ENCODE measurements at places on chromosomes 12 and 14.

GRCh38 chr12:96246926-96247505 lies 52.8 kb downstream of the ELK3 start:
- DNase-seq = no peak

GRCh38 chr14:60079723-60080122 lies 12.0 kb upstream of the PCNX4 start:
- no peak for DNase-seq

- no peak for DNase-seq
These were observed 534.2 kb downstream of the LRFN5 start for GRCh38 chr14:42140831-42141279.

GRCh38 chr12:130966443-130967030 lies 12.8 kb downstream of the ADGRD1 start:
- DNase-seq = no peak

DNA sequence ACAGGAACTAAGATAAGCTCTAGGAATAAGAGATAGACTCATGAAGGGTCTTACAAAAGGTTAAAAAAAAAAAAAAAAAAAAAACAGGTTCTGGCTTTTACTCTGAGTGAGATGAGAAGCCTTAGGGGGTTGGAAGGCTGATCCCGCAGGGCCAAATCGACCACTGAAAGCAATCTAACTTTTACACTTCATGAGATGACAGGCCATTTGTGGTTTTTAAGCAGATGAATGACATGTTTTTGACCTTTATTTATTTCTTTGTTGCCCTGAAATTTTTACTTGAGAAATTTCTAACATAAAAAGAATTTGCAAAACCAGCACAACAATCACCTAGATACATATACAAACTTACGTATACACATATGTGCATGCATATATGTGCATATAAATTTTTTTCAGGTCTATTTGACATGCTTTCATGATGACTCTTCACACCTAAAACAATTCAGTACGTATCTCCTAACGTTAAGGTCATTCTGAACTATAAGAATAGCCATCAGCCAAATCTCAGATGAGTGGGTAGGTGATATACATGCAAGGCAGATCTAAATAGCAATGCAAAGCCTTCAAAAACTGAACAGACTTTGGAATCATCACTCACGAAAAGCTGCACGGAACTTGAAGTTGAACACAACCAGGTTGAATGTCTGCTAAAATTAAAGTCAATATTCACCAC lies 87.0 kb downstream of the R3HDM2 start:
- DNase-seq = no peak

- DNase-seq = peak; percentile 9
These were observed 630 bp downstream of the FOS start for GRCh38 chr14:75279153-75279762.

- DNase-seq = no peak
These were observed 133.4 kb downstream of the DICER1 start for GRCh38 chr14:95023886-95024285.

DNA sequence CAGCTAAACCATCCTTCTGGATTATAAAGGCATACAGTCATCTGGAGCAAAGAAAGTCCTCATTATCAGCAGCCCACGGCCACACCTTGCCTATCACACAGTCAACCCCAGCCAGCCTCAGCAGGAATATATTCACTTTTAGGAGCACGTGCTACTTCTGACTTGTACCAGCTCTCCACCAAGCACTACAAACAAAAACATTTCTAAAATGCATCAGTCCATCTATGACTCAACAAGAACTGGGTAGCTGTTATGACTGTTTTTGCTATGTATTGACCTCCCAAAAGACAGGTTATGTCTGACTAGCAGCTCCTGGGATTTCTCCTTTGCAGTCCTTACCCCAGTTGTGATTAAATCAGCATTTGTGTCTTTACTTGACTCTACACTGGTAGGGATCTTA lies 31.2 kb downstream of the NUAK1 start:
- no peak for DNase-seq

- no peak for DNase-seq
These were observed 104.6 kb downstream of the EFCAB11 start for GRCh38 chr14:89849931-89850330.

GRCh38 chr12:104921340-104921739 lies 36.8 kb downstream of the SLC41A2 start:
- DNase-seq = no peak

DNA sequence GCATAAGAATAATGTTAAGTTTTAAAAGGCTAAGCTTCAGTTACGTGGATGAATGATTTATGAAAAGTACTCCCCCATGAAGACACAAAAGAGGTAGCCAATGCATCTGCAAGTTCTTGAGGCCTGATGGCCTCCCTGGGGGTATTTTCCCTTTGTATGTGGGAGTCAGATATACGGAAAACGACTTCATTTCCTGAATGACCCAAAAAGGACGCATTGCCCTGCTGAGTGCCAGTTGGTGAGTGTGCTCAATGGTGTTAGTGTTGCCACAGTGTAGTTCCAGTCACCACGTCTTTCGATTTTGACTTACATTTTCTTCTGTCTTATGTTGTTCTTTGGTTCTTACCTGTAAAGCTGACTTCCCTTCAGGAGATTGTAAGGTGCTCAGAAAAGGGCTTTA lies 8.0 kb downstream of the ETV6 start:
- DNase-seq = no peak

DNA sequence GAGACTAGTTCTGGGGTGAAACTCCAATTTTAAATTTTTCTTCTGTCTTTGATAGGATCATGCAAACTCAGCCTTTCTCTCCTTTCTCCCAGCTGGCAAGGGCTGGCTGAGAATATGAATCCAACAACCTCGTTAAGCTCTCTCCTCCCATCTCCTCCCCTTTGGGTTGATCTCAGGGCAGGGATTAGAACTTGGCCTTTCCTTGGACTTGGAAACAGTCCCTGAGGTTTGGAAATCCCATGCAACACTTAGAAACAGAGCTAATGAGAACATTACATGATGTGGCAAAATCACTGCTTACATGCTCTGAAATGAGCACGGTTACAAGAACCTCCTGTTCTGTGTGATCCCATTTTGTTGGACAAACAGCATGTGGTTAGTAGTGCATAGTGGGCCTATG lies 31.6 kb downstream of the ACACB start:
- DNase-seq = no peak

DNA sequence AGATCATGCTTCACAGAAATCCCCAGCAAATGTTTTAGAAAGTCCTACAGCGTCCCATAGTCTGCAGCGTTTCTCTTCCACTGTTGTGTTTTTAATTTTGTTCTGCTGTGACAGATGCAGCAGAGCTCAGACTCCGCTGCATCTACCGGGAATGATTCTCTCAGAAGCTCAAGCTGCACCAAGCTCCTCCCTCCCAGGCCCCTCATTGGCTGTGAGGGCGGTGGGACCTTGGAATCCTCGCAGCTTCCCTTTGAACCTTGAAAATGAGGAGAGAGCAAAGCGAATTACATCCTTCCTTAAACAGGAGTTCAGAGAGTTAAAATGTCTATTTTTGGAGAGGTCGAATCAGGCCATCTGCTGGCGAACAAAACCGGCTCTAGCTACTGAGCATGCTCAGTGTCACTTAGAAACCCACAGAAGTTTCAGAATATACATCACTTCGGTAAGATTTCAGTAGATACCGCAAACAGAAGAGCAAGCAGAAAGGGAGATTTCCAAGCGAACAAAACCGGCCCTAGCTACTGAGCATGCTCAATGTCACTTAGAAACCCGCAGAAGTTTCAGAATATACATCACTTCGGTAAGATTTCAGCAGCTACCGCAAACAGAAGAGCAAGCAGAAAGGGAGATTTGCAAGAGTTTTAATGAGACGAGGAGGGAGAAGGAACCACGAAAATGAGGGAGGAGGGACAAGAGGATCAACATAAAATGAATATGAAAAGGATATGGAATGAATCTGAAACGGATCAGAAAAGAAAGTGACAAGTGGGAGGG lies at the start of gene ABCD2:
Gene ABCD2 (minus strand): TSS at position 144 of the 774 bp plus-strand sequence. CDS start 188 bp downstream, outside the sequence.
- DNase-seq = peak; percentile 50

DNA sequence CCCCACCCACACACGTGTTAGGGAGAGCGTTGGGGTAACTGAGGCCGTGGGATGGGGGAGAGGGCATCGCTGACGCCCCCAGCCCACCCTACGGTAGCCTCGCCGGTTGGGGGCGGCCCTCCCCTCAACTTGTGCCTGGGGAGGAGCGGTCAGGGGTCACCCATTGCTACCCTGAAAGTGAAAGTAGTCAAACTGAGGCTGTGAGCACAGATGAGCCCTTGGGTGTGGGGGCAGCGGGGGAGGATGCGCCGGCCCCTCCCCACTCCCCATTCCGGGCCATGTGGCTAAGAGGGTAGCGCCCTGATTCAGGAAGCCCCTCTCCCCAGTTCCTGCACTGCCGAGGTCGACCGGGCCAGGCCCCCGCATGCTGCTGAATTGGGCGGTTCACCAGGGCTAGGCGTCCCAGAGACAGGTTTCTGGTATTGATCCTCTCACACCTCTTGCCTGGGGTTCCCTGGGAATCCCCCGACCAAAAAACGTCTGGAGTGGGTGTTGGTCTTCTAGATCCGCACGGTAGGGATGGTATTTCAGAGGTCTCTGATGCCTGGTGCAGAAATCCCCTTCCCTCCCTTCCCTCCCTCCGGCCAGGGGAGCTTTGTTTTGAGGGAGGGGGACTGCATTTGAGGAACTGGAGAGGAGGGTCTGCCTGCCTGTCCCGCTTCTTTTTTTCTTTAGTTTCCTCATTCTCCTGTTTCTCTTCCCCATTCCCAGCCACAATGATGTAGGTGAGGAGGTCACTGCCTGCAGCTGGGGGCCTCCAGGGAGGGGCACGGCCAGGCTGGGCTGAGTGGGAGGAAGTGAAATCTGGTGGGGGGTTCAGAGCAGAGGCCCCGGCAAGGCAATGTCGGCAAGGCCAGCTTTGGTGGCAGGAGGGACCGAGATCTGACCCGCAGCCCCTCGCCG lies 1.0 kb downstream of the SH2B3 start:
- no peak for DNase-seq

DNA sequence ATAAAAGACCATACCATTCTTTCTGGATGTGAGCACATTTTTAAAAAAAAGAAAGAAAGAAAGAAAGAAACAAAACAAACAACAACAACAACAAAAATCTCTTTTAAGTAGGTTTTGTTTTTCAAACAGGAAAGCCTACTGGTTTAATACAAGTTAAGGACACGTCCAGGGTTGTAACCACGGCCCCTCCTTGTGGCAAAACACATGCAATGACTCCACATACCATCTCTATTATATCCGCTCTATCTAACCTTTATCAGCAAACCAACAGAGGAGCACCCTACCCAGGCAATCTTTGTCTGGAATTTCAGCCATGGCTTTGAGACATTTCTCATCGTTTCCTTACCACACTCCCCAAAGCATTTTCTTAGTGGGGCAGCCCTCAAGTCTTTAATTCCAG lies 360.5 kb upstream of the TMPO start:
- DNase-seq = peak; percentile 52

- no peak for DNase-seq
These were observed 439.9 kb upstream of the RGS6 start for GRCh38 chr14:71492346-71492745.

GRCh38 chr12:123019841-123020138 lies 39.3 kb downstream of the ARL6IP4 start:
- no peak for DNase-seq

- no peak for DNase-seq
These were observed 33.2 kb upstream of the PRKAB1 start for GRCh38 chr12:119634743-119635142.

DNA sequence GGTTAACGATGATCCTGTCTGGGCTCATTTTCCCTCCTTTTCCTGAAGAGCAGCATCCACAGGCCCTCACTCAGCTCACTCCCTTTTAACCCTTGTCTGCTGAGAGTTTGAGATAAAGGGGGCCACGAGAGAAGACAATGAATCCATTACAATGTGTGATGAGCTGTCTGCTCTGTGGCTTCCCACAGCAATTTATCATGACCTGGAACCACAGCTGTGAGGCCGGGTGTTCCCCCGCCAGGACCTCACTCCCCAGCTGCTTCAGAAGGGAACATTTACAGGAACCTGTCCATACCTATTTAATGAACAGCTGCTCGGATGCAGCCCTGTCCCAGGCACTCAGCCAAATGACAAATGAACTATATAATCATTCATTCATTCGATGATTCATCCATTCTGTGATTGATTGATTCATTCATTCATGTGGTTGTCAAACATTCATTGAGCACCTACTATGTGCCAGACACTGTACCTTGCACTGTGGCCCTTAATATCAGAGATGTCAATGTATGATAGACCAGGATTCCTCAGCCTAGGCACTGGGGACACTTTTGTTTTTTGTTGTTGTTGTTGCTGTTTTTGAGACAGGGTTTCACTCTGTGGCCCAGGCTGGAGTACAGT lies 18.5 kb upstream of the P2RX7 start:
- no peak for DNase-seq

- DNase-seq = no peak
These were observed 6.0 kb downstream of the GPR132 start for GRCh38 chr14:105059035-105059924.

DNA sequence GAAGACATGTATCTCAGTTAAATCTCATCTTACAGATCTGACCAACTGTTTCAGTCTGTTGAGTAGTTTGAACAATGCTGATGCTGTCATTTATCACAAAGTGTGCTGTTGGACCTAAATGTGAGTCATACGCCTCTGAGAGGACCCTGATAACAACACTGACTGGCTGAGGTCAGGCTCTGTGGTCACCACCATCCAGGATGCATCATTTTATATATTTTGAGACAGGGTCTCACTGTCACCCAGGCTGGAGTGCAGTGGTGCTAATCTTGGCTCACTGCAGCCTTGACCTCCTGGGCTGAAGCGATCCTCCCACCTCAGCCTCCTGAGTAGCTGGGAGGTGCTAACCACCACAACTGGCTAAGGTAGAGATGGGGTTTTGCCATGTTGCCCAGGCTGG lies 181.0 kb upstream of the RGS6 start:
- DNase-seq = no peak

DNA sequence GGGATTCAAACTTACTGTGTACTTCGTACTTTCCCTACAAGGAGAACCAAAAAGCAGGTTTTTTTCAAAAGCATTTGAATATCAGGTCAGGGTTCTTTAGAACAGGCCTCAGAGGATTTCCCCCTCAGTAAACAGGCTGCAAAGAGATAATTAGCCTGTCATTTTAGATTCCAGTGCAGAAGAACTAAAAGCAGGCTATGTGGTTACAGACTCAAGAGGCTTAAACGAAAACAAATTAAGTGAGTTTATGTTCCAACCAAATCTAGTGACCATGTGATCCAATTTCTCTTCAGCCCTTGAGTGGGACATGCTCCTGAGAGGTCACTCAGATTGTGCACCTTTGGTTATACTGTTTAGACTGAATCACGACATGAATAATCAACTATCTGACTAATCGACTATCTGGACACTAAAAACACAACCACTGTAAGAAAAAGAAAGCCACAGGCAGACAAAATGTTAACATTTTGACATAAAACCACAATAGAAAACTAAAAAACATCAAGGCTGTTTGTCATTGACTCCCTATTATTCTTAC lies 4.5 kb downstream of the TMED8 start:
- DNase-seq = no peak

- DNase-seq = no peak
These were observed 628.9 kb upstream of the TBX3 start for GRCh38 chr12:115312901-115313300.

GRCh38 chr12:12331244-12331771 lies 18.7 kb downstream of the MANSC1 start:
- DNase-seq = no peak

Measured in COR-L47 (cell line).